ENCODE measurements at places on chromosomes 2 and 18.

DNA sequence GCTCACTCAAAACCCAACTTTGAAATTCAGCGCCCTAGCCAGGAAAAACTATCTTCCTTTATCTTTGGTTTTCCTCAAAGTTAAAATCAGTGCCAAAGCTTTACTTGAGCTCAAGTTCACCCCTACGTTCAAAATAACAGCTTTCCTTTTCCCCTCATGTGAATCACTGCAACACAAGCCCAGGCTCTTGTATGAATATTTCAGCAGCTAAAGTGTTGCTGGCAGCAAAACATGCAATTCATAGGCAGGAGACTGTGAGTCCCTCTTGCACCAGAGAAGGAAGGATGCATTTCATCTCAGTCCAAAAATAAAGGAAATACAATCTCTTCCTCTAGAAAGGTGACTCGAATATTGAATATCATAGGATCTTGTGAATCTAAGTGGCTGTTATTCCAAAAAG lies 461.3 kb upstream of the SOX11 start:
- no peak for DNase-seq

DNA sequence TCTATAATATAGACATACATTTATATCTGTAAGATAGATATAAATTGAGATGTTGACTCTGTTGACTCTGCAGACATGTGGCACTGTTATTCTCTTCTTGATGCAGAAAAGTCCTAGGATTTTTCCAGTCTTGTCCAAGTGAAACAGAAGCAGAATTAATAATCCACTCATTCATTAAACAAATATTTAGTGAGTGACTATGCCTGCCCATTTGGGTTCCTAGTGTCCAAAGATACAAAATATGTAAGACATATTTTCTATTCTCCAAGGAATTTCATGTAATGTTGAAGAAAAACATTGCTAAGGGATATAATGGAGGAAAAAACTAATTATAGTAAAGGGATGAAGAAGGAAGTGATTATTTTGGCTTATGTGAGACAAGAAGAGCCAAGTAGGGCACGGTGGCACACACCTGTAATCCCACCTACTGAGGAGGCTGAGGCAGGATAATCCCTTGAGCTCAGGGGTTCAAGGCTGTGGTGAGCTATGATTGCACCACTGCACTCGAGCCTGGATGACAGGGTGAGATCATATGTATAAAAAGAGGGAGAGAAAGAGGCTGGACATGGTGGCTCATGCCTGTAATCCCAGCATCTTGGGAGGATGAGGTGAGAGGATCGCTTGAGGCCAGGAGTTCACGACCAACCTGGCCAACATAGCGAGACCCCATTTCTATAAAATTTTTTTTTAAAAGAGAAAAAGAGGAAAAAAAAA lies 19.9 kb upstream of the PLEKHH2 start:
- no peak for DNase-seq

DNA sequence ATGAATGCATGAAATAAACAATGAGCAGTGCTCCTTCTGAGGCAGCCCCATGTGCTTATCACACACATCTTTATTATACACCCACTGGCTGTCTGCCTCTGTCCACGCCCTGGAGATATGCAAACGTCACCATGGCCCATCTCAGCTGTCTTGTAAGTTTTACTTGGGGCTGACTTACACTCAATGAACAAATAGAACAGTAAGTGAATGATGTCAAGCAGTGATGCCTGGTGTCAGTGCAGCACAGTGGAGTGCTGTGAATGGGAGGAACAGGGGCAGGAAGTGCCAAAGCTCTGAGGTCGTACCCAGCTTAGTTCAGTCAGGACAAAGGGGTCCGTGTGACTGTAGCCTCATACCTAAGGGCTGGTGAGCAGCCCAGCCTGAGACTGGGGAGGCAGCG lies 659.5 kb upstream of the HS6ST1 start:
- no peak for DNase-seq

DNA sequence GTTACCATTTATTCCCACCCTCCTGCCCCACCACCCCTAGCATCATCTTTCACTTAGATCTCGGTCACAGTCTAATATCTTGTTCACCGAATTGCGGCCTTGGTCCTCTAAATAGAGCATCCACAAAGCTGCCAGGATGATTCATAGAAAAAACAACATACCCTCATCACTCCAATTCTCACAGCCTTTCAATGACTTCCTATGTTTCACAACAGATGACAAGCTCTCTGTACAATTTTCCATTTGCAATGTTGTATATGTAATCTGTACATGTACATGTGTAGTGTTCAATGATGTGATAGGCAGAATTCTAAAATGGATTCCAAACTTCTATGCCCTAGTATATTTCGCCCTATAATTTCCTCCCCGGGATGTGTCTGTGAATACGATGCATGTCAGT lies 675.6 kb upstream of the CELF4 start:
- DNase-seq = no peak

GRCh38 chr18:58943896-58944295 lies 79.2 kb downstream of the ZNF532 start:
- no peak for DNase-seq
